Foreskin fibroblast (primary cell): ENCODE measurements at places on chromosomes 5 and 9.

- DNase-seq = peak; percentile 73
Measured at GRCh38 chr5:10333154-10334006, 20.1 kb upstream of the MARCHF6 start.

GRCh38 chr5:106940986-106941385, 729.8 kb downstream of the EFNA5 start:
- peak; percentile 39 for DNase-seq

DNA sequence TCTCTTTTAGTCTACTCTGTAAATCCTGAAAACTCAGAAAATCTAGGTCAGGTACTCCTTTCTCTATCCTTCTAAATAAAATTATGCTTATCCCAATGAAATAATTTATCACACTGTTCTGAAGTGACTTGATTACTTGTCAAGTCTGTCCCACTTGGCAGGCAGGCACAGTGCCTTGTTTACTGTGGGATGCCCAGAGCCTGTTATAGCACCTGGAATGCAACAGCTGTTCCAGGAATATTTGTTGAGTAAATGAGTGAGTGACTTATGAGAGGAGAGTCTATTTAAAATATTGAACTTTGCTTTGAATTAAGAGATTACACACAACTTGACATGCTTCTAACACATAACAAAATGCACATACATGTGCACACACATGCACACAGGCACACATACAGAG, 130.0 kb downstream of the MPDZ start:
- no peak for DNase-seq

DNA sequence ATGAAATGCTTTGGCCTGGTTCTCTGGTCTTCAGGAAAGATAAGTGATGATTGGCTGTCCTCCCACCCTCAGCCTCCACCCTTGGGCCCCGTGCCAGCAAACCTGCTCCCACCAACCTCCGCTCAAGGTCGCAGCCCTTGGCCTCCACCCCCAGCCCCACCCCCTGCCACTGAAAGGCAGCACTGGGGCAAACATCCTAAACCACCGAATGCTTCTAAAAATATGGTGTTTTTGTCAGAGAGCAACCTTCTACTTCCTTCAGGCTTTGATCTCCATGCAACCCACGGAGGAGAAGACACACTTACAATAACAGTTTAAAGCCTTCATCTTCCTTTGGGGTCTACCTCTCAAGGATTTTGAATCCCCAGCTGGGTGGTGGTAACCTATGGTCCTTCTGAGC, 24.0 kb upstream of the TCF7 start:
- no peak for DNase-seq

DNA sequence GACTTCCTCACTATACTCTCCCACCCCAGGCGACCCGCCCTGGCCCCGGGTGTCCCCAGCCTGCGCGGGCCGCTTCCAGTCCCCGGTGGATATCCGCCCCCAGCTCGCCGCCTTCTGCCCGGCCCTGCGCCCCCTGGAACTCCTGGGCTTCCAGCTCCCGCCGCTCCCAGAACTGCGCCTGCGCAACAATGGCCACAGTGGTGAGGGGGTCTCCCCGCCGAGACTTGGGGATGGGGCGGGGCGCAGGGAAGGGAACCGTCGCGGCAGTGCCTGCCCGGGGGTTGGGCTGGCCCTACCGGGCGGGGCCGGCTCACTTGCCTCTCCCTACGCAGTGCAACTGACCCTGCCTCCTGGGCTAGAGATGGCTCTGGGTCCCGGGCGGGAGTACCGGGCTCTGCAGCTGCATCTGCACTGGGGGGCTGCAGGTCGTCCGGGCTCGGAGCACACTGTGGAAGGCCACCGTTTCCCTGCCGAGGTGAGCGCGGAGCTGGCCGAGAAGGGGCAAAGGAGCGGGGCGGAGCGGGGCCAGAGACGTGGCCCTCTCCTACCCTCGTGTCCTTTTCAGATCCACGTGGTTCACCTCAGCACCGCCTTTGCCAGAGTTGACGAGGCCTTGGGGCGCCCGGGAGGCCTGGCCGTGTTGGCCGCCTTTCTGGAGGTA, 2.1 kb downstream of the CA9 start:
- peak; percentile 30 for DNase-seq

DNA sequence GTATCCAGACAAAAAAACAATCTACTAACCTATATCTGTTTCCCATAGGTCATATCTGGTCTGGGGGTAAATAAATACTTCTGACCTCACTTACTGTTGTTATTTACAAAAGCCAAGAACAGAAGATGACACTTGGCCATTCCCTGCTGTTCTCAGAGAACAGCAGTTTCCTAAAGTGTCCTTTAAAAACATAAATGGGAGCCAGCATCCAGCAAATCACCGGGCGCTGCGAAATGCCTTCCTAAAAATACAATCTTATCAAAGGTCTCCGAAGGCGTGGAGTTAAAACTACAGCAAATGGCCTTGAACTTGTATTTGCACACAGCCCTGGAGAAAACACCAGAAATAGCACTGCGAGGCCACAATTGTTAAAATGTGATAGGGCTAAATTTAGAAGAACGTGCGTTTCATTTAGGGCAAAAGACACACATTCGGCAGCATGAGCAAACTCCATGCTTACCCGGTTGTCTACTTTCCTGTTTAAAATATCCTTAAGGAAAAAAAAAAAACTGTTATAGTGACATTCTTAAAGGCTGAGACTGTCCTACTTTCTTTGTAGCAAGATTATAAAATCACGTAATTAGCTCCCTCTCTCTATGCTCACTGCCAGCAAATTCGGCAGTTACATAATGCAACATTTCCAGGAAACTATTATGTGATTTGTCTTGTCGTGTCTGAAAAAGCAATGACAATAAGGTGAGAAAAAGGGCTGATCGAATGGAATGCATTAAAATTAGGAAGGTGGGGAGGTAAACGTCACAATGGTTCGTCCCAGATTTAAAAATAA, 1.5 kb downstream of the NFIL3 start:
- DNase-seq = no peak

- DNase-seq = no peak
Measured at GRCh38 chr5:117551236-117551635, 976.6 kb upstream of the SEMA6A start.

GRCh38 chr9:89777544-89777943, 172.7 kb downstream of the GADD45G start:
- DNase-seq = no peak

DNA sequence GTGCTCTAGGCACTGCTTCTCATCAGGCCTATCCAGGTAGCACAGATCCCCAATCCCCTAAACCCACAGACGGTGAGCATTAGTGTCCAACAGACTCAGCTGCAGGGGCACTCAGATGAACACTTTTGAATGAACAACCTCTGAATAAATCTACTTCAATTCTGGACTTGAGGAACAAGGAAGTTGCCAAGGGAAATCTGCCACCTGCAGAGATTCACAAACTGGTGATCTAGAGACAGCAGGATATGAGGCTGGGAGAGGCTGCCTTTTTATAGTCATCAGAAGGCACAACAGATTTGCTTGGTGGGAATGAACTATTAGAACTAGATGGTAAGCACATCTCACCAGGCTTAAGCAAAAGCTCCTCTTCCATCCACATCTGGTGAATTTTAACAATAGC, 7.0 kb upstream of the HK3 start:
- no peak for DNase-seq

DNA sequence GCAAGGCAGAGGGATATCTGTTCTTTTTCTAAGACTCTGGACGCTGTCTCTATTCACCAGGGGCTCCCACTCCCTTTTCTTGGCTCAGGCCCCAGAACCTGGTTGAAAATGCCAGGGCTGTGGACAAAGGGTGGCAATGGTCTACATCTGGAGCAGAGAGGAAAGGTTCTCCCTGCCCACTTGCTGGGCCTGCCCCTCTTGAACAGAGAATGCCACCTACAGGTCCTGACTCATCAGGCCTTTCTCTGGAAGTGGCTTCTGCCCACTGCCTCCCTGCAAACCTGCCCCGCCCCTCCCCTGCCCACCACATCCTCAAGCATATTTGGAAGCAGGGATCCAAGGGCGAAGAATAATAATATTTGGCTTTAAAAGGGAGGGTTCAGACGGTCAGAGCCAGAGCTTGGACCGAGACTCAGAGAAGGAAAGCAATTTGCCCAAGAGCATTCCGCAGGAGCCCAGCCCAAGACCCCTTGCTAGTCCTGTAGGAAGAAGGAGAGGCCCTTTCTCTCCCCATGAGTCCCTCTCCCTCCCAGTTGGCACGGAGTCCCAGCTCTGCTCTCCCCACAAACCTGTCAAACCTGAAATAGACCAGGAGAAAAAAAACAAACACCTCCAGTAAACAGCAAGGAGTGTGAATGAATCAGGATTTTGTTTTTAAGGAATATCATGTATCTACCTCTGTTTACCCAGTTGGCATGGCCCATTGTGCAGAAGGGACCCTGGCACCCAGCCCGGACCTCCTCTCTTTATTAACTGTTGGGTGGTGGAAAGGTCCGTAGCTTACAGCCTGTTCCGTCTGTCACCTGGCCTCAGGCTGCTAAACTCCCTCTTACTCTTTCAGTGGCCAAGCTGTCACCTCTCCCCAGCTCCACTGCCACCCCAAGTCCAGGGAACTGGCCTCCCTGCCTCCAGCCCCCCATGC, 37.7 kb upstream of the STXBP1 start:
- DNase-seq = peak; percentile 81

DNA sequence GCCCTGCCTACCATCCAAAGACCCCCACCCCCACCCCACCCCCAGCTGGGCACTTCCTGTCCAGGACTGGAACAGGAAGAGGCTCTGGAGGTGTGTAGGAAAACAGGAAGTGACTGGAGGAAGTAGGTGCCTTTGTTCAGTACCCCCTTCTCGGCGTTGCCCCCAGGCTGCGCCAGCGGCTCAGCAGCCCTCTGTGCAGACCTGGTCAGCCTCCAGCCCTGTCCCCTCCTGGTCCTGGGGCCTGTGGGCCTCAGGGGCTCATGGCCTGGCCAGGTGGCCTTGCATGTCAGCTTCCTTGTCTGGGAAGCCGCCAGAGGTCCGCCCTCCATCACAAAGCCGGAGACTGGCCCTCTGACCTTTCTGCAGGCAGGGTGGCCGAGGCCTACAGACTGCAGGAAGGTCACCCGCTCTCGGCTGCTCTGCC, 26.0 kb downstream of the FLT4 start:
- no peak for DNase-seq

DNA sequence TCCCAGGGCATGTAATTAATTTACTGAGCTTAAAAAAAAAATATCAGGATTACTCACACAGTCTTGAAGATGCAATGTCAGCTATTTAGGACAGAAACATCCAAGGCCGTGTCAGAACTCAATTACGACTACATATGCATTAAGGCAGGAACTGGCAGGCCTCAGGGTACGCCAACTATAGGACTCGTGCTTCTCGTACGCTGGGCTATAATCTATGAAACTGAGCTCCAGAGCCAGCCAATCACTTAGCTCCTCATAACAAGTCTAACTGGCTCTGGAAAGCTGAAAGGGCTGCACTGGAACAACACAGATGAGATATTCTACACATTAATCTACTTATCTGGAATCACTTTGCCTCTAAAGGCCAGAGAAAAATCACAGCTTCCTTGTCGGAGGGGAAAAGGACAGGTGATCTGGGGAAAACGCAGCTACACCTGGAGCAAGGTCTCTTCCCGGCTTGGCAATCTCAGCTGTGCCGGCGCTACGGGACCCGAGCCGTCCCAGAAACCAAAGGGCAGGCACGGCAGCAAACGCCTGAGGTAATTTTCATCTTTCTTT, 212.0 kb downstream of the DEPDC1B start:
- peak; percentile 16 for DNase-seq

DNA sequence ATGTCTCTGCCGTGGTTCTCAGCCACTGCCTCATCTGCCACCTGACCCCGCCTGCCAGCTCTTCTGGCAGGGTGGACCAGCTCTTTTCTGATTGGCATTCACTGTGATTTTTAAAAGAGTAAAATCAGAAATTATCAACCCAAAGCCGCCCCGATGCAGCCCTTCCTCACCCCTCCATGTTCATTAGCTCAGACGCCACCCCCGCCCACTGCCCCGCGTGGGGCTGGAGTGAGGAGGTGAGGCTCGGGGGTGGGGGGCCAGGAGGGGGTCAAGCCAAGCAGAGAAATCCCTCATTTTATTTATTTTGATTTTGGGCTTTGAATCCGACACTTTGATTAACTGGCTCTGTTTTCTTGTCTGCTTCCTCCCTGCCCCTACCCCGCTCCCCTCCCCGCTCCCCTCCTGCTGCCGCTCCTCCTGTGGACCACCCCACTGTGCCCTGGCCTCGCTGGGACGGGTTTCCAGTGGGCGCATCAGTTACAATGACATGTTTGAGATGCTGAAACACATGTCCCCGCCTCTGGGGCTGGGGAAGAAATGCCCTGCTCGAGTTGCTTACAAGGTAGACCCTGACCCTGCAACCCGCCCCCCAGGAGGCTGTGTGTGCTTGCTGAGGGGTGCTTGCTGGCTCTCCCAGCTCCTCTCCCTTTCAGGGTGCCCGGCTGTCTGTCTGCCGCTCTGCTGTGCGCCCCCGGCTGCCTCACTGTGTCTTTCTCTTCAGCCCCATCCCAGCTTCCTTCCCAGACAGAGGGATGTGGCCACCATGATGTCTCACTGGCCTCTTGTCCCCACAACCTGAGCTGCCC, 224.9 kb downstream of the CACNA1B start:
- no peak for DNase-seq

GRCh38 chr5:35887321-35888100, 30.8 kb downstream of the IL7R start:
- DNase-seq = no peak

DNA sequence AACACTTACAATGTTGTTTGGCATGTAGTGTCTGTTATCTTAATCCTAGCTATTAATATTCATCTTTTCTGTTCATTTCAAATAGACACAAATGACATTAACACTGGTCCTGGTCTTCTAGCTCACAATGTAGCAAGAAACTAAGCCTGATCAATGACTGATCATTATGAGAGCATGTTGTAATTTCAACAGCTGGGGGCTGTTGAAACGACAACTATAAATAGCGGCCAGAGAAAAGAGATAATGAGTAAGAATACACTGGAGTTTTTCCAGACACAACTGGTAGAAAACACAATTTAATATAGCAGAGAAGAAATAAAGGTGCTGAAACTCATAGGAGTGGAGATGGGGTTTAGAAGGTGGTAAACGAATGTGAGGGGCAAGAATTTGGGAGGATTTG, 89.2 kb downstream of the HTR4 start:
- no peak for DNase-seq

- DNase-seq = no peak
Measured at GRCh38 chr9:20553558-20554149, 68.6 kb downstream of the MLLT3 start.

DNA sequence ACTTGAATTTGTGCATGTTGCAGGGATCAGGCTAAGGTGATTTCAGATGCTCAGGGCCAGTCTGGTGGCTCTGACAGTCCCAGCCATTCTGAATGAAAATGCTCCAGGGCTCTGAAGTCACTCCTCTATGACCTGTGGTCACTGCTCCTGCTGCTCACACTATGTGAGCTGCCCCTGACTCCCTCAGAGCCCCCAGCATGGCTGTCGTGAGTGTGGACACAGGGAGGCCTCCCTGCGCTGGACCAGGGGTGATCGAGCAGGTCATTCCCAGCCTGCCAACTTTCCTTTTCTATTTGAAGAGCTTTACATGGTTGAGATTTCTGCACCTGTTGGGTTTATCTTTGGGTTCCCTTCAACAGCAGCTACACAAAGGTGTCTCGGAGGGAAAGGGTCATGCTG, 74.5 kb downstream of the WNK2 start:
- no peak for DNase-seq

DNA sequence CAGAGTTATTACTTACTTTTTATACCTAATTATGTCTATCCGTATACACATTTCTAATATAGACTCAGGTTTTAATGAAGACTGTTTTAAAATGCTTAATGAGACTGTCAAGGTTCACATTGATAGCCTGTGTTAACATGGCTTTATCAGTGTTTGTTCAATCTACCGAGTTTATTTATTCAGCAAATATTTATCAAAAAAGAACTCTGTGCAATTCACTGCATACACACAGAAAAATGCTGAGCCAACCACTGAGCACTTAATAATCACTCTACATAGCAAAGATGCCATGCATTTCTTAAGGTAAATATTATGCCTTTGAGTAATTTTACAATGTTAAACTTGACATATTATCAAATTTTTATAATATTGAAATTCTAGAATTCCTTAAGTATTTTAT, 428.2 kb downstream of the ANXA1 start:
- DNase-seq = no peak
